ENCODE measurements at places on chromosomes 13 and 19.

GRCh38 chr19:5487222-5487621, 32.0 kb downstream of the ZNRF4 start:
- DNase-seq, result no peak

DNA sequence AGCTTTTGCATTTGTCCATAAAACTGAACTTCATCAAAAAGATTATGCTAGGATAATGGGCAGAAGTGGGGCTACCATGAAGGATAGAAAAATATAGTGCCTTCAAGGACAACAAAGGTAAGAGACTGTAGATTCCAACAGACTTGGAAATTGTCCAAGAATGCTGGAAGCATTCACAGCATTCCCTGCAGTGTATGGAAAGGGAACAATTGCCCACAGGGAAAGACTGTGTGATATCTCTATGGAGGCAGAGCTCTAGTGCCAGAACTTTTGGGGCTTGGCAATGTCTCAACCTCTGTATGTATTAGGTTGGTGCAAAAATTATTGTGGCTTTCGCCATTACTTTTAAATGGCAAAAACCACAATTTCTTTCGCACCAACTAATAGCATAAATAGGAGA, 1598.8 kb upstream of the MIR17HG start:
- no peak for DNase-seq

DNA sequence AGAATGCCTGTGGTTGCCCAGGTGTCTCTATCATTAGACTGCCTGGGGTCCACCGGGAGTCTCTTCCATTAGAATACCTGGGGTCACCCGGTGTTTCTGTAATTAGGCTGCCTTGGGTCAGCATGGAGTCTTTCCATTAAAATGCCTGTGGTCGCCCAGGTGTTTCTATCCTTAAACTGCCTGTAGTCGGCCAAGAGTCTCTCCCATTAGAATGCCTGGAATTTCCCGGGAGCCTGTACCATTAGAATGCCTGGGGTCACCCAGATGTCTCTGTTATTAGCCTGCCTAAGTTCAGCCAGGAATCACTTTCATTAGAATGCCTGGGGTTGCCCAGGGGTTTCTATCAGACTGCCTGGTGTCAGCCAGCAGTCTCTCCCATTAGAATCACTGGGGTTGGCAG, 1492.8 kb downstream of the UQCRFS1 start:
- DNase-seq, result no peak

DNA sequence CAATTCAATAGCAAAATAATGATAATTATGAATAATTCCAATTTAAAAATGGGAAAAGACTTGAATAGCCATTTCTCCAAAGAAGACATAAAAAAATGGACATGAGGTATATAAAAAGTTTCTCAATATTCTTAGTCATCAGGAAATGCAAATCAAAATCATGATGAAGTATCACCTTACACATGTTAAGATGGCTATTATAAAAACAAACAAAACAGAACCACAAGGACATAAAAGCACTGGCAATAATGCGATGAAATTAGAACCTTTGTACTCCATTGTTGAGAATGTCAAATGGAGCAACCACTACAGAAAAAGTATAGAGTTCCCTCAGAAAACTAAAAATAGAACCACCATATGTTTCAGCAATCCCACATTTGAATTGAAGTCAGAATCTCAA, 1186.1 kb downstream of the SLITRK5 start:
- no peak for DNase-seq

GRCh38 chr13:34570698-34571353, 371.2 kb upstream of the NBEA start:
- no peak for DNase-seq

DNA sequence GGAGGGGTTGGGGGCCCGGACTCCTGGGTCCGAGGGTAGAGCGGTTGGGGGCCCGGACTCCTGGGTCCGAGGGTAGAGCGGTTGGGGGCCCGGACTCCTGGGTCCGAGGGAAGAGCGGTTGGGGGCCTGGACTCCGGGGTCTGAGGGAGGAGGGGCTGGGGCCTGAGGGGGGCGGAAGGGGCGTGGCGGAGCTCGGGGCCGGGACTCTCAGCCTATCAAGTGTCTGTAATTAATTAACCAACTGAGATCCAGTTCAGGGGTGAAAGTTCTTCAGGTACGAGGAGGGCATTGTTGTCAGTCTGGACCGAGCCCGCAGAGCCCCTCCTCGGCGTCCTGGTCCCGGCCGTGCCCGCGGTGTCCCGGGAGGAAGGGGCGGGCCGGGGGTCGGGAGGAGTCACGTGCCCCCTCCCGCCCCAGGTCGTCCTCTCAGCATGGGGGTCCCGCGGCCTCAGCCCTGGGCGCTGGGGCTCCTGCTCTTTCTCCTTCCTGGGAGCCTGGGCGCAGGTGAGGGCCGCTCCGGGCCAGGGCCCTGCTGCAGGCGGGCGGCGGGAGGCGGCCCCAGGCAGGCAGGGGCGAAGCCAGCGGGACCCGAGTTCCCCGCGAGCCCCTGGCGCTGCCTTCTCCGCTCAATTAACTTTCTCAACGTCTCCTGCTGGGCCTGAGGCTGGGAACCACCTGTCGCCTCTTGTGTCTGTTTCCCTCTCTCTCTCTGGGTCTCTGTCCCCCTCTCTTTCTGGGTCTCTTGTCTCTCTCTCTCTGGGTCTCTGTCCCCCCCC, 697 bp downstream of the FCGRT start:
- no peak for DNase-seq

DNA sequence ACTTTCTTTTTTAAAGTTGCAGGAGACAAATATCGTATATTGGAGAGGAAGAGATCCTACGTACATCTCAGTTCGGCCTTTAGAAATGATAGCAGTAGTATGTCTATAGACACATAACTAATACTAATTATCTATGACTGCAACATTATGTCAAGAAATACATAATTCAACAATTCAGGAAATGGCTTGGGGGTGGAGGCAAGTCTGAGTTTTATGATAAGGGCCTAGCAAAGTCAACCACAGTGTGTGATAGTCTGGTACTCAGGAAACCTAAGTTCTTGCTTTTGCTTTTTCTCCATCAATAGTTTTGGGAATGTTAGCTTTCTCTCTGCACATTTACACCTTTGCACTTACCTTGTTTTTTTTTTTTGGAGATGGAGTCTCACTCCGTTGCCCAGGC, 27.5 kb upstream of the OBI1 start:
- no peak for DNase-seq

- no peak for DNase-seq
Observed at GRCh38 chr19:52190487-52191293, 838 bp downstream of the PPP2R1A start.

DNA sequence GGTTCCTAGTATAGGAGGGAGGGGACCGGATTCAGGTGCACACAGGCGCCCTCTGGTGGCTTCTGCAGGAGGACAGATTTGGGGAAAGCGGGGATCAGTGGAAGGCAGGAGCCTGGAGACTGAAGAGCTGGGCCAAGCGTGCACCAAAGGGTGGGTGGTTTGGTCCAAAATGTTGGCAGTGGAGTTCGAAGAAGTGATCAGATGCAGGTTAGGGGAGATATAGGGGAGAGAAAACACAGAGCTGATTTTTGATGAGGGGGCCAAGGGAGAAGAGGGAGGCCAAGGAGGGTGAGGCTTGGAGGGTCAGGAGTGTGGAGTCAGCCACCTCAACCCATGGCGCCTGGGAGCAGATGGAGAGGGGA, 6.8 kb upstream of the CARM1 start:
- no peak for DNase-seq

DNA sequence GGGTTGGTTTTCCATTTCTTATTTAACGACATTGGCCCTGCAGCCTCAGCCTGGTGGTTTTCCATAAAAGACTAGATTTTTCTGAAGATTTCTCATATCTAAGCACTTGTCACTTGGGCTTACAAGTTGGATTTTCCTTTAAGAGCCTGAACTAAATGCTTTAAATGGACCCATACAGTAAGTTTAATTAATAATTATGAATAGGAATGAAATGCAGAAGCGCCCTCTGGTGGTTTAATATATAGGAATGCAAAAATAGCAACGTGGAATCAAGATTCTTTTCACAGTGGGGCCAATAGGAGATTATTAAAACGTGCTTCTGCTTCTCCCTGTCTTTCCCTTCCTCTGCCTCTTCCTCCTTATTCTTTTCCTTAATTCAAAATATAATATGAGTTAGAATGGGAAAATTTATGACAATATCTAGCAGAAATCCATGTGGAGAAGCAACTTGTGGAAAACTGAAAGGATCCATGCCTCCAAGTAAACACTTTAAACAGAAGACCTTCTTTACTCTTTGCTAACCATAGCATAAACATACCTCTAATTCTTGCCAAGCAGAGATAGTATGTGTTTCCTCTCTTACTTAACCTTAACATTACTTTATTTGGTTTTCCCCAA, 324.0 kb downstream of the GPC5 start:
- no peak for DNase-seq

- no peak for DNase-seq
Observed at GRCh38 chr13:45950386-45951000, 98.9 kb upstream of the SIAH3 start.

DNA sequence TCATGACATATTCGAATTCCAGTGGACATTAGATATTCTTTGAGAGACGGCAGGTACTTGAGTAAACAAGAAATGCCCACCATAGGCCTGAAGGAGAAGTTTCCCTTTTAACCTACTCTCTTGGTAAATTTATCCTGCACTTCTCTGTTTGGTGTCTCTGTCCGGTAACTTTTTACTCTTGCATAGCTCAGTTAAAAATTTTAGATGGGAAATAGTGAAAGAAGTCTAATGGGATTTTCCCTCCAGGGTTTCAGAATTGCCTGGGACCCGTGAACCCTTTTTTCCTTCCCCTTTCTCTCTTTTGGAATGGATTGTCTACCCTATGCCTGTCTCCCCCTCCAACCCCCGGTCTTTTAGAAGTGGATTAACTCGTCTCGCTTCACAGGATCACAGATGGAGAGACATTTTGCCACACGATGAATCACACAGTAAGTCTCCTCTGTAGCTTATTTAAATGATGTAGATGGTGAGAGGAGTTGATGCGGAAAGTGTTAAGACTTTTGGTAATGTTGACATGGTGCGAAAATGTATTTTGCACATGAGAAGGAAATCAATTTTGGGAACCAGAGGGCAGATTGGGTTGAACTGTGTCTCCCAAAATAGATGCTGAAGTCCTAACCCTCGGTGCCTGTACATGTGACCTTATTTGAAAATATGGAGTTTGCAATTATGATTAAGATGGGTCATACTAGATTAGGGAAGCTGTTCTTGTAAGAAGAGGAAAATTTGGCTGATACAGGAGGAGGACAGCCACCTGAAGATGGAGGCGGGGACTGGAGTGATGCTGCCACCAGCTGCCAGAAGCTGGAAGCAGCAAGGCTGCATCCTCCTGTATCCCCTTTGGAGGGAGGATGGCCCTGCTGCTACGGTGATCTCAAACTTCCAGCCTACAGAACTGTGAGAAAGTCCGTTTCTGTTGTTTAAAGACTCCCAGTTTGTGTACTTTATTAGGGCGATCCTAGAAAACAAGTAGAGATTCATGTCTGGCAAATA, 711 bp upstream of the MIPEP start:
- no peak for DNase-seq

GRCh38 chr13:25902891-25903341, 148.9 kb downstream of the SHISA2 start:
- no peak for DNase-seq
